ENCODE measurements at places on chromosomes 2 and 18.

DNA sequence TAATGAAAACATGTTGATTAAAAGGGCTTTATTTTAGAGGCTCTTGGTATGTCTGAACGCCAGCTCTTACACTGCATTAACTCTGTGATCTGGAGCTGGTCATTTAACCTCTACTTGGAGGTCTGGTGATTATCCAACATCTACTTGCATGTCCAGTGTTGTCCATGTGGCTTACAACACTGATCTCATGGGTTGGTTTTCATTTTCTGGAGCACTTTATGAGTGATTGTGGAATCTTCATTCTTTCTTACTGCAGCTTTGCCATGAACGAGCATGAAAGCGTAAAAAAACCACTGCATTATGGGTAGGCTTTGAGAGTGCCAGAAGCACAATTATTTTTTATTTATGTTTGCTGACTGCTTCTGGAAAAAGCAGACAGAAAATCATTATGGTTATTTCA is 4.8 kb downstream of the CCDC195 start:
- DNase-seq = no peak

- DNase-seq = no peak
Observed at GRCh38 chr2:217948897-217949296, 53.9 kb downstream of the TNS1 start.

- no peak for DNase-seq
Observed at GRCh38 chr18:28167835-28168349, 9.0 kb downstream of the CDH2 start.

DNA sequence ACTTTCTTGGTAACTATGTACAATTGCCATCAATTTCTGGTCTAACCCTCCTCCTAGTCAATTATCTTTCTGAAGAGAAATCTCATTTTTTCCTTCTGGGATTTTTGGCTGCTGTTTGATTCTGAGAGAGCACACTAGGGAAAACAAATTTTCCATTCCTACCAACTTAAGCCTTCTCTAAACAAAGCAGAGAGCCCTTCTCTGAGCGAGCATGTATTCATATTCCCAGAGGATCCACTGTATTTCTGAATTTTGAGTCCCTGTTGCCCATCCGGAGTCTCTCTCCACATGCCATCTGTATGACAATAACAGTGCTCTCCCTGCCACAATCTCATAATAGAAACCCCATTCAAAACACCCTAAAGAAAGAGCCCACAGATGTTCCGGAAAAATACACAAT is 78.5 kb downstream of the MAIP1 start:
- DNase-seq = no peak

DNA sequence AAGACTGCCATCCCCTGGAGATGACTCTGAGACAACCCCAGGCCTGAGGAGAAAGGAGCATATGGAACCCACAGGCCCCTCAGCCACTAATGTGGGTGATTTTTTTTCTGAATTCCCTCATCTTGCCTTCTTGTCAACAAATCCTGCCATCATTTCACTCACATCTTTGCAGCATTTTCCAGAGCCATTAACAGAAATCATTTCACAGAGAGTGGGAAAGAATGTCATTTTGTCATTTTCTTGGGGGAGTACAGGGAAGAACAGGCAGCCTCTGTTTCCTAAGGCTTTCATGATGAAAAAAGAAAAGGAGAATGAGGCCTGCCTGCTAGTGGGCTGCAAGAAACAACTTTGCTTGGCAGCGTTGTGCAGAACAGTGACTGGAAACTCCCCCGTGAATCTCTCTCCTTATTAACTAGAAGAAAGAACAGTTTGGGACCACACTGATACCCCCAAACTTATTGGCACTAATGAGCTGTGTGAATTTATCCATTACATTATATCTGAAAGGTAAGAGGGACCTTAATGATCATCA is 1464.6 kb upstream of the CELF4 start:
- DNase-seq = no peak

DNA sequence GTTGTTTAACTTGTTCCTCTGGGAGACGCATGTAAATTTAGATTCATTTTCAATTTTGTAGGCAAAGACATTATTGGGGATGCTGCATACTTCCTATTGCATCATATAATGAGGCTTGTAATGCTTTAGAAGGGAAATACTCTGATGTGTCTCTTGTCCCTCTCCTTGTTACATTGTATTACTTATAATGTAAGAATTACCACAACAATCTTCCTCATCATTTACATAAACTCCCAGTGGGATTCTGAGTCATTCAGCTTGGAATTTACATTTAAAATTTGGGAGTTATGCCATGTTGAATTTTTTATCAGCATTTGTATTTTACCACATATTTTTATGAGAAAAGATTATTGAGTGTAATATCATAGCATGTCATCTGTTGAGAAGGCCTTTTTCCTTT is 963.4 kb upstream of the NRXN1 start:
- no peak for DNase-seq

DNA sequence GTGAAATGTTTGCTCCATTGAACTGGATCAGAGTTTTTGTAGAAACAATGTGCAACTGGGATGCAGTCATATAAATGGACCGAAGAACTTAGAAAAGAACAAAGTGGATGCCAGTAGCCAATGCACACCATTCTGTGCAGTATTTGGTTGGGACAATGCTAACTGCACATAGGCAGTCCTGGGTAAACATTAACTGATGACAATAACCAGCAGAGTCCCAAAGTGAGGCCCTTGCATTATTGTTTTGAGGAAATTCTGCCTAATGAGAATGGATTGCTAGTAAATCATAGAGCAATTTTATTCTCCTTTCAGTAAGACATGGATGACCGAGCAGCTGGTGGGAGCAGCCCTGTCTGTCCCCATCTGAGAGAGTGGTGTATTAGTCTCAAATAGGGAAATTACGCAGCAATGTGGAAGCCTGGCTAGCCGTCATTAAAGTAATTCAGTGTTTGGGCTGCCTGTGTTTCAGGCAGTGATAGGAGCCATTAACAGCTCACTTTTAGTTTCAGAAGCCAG is 94.9 kb downstream of the KCTD1 start:
- DNase-seq = no peak

DNA sequence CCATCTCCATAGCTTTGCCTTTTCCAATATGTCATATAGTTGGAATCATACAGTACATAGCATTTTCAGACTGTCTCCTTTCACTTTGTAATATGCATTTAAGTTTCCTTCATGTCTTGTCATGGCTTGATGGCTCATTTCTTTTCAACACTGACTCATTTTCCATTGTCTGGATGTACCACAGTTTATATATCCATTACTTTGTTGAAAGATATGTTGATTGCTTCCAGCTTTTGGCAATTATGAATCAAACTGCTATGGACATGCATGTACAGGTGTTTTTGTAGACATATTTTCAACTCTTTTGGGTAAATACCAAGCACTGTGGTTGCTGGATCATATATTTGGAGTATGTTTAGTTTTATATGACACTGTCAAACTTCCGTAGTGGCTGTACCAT is 26.3 kb downstream of the ACSL3 start:
- DNase-seq = no peak

DNA sequence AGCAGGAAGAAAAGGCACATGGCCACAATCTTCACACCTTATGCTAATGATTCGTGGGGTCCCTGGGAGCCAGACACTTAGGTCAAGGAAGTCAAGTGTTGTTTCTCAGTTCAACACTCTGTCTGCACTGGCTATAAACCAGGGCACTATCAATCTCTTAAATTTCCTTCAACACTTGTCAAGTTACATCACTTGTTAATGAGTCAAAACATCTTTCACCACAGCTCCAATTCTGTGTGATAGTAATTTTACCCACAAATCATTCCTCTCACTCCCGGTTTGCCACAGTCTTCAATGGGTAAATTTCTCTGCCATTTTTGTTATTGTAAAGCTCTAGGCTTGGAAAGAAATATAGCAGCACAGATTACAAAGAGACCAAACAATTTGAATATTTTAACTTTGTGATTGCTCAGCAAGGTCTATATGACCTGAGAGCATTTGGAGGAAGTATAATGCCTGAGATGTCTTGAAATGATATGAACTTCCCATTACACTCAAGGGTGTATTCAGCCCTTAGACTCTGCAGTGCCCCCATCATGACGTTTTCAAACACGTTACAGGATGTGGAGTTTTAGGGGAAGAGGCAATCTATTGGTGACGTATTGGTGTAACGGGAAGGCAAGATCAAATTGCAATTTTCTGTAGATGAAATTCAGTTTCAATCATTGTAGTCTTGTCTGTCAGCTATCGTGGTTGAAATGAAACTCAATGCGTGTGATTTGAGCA is 78.7 kb downstream of the ICOS start:
- no peak for DNase-seq

DNA sequence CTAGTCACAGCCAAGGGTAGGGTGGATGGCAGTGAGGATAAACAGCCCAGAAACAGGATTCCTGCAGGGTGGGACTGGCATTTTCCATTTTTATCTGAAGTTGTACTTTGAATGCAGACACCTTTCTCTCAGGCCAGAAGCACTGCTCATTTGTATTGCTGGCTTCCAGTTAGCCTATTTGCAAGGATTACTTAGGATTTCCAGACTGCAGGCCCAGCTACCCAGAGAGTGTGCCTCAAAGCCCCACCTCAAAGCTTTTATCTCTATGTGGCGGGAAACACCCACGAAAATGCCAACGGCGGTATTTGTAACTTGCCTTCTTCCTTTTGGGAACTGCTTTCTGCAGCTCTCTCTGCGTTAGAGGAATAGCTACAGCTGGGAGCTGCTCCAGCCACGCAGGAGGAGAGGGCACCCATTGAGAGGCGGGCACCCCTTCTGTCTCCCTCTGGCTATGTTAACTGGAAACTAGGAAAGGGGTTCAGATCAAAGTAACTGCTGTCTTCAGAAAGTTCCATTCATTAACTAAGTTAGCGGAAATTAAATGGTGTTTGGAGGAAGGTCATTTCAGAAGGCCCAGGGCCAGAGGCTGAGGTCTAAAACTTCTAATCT is 144.9 kb downstream of the TGIF1 start:
- no peak for DNase-seq

- no peak for DNase-seq
Observed at GRCh38 chr2:85449214-85449588, 30.7 kb downstream of the SH2D6 start.

GRCh38 chr18:73199151-73199550 is 331.4 kb upstream of the NETO1 start:
- no peak for DNase-seq

DNA sequence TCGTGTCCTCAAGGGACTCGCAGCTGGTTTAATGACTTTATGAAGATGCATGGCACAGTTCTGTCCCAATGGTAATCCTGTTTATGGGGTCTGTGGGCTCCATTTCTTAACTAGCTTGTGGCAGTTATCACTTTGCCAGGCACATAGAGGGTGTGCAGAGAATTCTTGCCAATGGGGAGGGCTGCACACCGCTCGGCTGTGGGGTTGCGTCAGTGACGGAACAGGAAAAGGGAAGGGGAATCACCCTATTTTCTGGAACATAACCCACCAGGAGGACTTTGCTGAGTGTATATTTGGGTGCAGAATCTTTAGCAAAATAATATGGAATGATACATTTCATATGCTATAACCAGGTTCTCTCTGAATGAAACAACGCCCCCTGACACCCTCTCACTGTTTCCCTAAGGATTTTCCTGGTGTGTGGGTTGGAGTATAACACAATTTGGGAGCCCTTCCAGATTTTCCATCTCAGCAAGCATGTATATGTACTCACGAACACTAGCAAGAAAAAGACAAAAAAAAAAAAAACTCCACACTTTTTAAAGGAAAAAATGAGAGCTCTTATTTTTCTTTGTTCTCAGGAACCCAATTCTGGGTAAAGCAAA is 43.9 kb upstream of the TRIB2 start:
- no peak for DNase-seq

- no peak for DNase-seq
Observed at GRCh38 chr2:208939852-208940251, 484.0 kb upstream of the MAP2 start.

DNA sequence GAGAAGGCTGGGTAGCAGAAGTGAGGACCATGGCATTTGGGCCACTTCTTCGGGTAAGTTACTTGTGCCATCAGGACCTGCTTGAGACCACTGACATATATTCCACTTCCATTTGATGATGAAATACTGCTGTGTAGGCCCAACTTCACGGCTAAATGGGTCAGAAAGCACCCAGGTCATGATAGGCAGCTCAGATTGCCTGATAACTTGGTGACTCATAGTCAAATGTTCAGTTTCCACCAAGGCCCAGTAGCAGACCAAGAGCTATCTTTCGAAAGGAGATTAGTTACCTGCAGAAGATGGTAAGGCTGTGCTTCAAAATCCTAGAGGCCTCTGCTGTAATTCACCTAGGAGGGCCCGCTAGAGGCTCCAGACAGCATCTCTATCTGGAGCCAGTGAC is 31.8 kb upstream of the MEX3C start:
- no peak for DNase-seq

- DNase-seq = no peak
Observed at GRCh38 chr2:232900811-232901735, 31.0 kb downstream of the SNORC start.

GRCh38 chr2:233185963-233186362 is 65.5 kb upstream of the ATG16L1 start:
- no peak for DNase-seq

GRCh38 chr18:45046228-45046627 is 365.5 kb downstream of the SETBP1 start:
- no peak for DNase-seq

DNA sequence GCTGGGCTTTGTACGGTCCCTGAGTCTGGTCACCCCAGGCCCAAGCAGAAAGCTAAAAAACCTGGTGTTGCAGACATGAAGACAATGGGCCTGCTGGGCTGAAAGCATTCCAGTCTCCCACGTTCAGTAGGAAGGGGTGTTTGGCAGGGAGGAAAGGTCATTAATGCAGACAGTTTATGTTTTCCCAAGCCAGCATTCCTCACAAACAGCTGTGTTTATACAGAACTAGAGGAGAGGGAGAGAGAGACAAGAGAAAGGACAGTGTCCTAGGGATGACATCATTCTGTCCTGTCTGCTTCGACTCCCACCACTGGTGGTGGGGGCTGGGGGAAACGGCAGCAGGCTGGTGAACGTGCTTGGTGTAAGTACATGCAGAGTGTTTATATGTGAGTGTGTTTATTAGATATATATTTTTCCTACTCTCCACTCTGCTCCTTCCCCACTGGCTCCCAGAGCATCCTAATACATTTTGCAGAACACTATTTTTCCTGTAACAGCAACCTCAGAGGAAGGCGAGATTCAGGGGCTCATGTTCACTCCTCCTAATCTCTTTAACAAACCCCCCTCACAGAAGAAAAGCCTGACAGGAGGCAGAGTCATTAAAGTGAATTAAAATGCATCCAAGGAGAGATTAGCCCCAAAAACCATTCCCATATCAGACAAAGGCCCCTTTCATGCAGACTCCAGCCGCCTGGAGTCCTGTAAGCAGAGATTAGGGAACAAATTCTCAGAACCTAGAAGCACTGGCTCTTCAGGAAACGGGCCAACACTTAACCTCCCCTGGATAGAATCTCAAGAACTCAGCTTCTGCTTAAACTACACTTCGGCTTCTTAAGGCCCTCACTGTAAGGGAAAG is 380.4 kb downstream of the TNS1 start:
- DNase-seq = no peak

Data from CD4-positive, alpha-beta T cell (primary cell).